ENCODE measurements at places on chromosomes 16 and 17.

DNA sequence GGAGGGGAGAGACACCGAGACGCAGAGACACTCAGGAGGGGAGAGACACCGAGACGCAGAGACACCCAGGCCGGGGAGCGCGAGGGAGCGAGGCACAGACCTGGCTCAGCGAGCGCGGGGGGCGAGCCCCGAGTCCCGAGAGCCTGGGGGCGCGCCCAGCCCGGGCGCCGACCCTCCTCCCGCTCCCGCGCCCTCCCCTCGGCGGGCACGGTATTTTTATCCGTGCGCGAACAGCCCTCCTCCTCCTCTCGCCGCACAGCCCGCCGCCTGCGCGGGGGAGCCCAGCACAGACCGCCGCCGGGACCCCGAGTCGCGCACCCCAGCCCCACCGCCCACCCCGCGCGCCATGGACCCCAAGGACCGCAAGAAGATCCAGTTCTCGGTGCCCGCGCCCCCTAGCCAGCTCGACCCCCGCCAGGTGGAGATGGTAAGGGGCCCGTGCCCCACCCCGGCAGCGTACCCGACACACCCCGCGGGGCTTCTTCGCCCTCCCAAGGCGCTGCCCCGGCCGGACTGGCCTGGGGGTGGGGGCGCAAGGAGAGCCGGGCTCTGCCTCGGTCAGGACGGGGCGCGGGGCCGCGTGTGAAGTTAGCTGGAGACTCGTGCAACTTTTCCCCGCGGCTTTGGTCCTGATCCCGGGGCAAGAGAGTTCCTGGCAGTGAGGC, 427 bp downstream of the PPP1R1B start:
- DNase-seq = no peak

- no peak for DNase-seq
These were observed 59.2 kb downstream of the ANKRD11 start for GRCh38 chr16:89431158-89431584.

GRCh38 chr17:48818361-48818841, 1.4 kb upstream of the TTLL6 start:
- DNase-seq = peak; percentile 75

- no peak for DNase-seq
These were observed 13.9 kb downstream of the ABR start for GRCh38 chr17:1165836-1166235.

GRCh38 chr16:77888871-77889270, 100.5 kb downstream of the VAT1L start:
- no peak for DNase-seq

GRCh38 chr16:15564604-15565339, 78.2 kb downstream of the MARF1 start:
- DNase-seq = no peak

DNA sequence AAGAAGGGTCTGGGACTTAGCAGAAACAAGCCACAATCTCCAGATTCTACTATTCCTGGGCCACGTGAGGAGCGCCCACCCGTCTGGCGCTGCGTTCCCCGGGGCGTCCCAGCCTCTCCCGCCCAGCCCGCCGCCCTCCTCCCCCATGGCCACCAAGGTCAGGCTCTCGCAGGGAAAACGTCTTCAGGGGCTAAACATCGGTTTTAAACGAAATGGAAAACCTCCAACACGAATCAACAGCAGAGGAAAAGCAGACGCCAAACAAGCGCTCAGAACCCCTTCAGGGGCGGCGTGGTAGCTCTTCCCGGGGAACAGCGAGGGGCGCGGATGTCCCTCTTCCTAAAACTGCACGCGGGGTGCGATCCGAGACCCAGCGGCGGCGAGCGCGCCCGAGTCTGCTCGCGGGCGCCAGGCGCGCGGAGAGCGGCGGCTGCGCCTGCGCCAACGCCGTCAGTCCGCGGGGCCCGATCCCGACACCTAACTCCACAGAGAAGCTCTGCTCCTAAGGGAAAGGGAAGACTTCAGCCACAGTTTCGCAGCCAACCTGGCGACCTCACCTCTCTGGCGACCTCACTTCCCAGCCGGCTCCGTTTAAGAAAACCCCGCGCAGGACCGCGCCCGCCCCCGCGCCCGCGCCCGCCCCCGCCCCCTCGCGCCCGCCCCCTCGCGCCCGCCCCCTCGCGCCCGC, 505 bp upstream of the COG1 start:
- DNase-seq = peak; percentile 44

DNA sequence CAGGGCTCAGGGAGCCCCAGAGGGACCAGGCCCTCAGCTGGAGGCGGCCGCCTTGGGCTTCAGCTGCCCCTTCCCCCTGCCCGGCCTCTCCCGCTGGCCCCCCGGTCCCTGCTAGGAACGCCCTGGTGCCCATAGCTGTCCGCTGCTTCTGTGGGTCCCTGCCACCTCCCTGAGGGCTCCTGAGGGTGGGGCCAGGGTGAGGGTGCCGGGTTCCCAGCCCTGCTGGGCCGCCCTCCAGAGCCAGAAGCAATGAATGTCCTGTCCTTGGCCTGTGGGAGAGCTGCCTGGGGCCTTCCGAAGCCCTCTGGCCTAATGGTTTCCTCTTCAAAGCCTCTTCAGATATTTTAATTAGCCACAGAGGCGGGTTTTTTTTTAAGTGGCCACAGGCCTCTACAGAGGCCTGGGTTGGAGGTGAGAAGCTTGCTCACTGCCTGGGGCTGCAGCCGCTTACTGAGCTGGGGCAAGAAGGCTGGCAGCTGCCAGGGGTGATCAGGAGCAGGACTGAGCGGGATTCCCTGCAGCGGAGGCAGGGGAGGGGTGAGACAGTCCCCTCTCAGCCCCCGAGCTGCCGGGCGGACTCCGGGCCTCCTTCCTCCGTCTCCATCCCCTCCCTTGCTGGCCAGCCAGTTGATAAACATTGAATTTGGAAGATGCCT, 9.9 kb downstream of the CENPX start:
- no peak for DNase-seq

DNA sequence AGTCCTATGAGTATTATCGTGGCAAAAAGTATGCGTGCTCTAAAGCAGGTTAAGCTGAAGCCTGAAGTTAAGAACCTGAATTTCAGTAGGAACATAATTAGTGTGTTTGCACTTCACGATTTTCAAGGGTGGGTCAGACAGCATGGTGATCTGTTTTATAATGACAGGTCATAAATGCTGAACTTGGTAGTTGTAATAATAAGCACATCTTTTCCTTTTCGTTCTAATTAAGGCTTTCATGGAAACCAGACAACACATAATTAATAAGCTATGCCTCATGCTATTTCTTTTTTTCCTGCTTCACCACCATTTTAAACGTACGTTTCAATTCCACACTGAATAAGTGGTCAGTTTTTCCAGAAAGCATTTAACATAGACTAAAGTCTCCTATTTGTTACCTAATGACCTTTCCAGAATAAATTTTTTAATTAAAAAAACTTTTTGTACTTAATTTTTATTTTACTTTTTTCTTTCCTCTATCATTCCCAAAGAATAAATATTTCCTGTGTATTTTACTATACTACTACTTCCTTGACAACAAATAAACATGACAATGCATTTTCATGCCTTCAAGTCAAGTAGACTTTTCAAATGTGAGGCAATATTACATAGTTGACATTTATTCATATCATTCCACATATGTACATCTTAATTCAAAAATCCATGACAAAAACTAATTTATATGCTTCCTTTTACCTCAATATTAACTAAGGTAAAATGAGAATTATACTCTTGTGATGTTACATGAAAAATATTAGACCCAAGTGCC, 22.4 kb downstream of the CMC2 start:
- no peak for DNase-seq

DNA sequence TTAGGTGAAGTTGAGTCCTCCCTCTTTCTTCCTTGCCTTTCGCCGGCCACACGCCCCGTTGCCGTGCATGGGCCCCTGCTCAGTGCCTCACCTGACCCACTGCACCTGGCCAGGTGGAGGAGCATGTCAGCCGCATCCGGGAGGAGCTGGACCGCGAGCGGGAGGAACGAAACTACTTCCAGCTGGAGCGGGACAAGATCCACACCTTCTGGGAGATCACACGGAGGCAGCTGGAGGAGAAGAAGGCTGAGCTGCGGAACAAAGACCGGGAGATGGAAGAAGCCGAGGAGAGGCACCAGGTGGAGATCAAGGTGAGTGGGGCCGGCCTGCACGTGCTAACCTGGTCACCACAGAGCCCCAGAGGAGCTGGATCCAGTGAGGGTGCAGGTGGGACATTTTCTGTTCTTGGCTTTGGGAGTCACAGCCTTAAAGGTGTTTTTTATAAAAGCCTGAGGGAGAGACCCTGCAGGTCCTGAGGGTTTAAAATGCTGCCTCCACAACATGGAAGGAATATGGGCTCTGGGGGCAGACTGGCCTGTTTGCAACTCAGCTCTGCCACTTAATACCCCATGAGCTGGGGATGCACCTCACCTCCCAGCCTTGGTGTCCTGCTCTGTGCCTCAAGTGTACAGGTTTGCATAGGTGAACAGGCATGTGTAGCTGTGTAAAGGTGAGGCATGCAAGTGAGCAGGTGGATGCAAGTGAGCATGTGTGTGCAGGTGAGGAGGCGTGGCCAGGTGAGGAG, 12.1 kb upstream of the DBNDD1 start:
- DNase-seq = no peak

- no peak for DNase-seq
These were observed 50.4 kb upstream of the CIBAR2 start for GRCh38 chr16:85162478-85163277.

DNA sequence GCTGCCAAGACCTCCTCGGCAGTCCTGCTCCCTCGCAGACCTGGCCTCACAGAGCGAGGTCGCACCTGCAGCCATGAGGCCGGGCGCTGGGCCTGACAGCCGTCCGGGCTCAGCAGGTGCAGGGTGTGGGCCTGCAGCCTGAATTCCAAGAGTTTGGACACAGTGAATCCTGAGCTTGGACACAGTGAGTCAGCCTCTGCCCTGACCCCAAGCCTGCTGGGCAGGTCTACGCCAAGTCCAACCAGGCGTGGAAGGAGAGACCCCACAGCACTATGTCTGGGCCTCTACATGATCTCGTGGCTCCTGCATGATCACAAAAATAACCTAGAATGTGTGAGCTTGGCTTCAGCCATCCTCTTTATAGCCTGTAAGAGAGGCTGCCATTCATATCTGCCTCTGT, 121.0 kb downstream of the C16orf95 start:
- no peak for DNase-seq

DNA sequence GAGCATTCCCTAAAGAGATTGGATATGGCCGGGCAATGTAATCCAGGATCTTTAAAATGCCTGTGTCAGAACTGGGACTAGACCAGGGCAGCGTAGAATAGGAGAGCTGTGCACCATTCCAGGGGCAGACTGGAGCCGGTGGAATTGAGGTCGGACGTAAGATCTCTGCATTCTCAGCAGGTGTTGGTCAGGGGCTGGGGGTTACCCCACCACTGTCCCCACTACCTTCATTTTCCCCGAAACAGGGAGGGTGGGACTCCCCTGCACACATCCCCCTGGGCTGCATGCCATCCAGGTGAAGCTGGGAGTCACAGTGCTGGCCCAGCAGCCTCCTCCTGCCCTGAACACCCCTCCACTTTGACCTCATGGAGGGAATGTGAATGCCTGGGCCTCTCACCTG, 17.8 kb downstream of the OSBPL7 start:
- DNase-seq = no peak

DNA sequence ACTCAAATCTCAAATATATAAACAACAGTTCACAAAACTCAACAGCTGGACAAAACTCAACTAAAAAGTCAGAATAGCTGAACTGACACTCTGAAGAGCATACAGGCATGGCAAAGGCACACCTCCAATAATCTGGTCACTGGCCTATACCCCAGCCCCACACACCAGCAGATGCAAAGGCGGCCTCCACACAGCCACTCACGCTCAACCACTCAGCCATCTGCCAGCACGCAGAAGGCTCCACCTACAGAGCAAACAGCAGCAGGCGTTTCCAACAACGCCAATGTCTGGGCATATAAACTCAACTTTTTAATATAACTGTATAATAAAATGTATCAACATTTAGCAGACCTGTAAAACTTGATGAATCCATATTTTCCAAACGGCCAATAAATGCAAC, 17.2 kb downstream of the USP7 start:
- no peak for DNase-seq

DNA sequence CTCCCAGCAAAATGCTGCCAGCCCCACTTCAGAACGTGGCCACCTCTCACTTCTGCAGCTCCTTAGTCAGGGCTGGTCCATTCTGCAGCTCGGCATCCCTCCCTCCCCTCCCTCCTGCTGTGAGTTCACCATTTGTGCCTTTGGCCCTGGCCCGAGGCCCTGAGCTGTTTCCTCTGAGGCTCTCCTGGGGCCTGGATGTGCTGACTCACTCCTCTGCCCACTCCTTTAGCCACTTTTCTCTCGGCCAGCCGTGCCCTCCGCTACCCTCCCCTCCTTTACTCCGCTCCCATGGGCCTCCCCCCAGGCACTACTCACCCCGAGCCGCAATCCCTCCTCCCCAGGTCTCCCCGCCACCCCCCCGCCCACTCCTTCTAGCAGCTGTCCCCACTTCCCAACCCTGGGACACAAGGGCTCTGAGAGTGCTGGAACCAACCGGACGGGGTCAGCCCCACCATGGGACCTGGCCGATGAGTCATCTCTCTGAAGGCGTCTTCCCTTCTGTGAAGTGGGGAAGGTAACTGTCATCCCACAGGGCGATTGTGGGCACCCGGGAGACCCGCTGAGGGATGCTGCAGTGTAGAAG, 11.5 kb downstream of the KCNG4 start:
- DNase-seq = peak; percentile 51

DNA sequence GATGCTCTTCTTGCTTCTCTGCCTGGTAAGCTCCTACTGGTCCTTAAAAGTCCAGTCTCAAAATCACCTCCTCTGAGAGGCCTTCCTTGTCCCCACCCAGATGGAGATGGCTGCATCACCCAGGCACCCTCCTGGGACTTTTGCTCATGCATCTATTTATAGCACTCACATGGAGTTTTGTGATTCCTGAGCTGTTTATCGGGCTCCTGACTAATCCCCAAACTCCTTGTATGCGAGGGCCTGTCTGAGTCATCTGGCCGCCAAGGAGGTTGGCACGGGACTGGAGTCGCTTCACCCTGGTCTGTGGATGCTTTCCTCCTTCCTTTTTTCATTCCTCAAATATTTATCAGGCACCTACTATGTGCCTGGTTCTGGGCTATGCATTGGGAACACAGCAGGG, 2.3 kb upstream of the MAP2K3 start:
- DNase-seq = no peak

GRCh38 chr16:23518435-23518891, 8.2 kb upstream of the GGA2 start:
- no peak for DNase-seq

DNA sequence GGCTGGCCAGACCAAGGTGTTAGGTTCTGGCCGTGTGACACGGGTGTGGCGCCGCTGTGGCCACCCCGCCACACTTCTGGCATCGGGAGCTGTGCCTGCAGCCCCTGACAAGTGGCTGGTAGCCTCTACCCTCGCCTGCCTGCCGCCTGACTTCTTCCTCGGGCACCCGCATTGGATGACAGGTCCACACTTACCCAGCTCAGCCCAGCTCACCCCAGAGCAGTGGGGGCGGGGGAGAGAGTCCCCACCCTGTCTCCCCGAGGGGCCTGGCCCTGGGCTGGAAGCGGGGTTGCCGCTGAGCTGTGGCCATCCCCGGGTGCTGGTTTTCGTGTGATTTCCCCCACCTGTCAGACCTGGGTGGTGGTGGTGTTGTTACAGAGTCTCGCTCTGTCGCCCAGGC, 53.9 kb upstream of the ACSF3 start:
- DNase-seq = no peak
